Astrocyte (in vitro differentiated cells and primary cell): ENCODE measurements at places on chromosomes 2 and 18. TPM values are rescaled to one million over a fixed set of nuclear protein-coding genes. Genes with fewer than 3 reads are reported as not detected.

ATP8B1 gene
- total RNA-seq = 6.9 and 10.4 TPM in 2 replicates

MC4R gene
- total RNA-seq = not detected in 2 replicates

REG1B gene
- not detected in 2 replicates for total RNA-seq

LTBP1 gene
- total RNA-seq = 29.7 and 30.1 TPM in 2 replicates

NEU2 gene
- total RNA-seq = not detected in 2 replicates

FSIP2 gene
- total RNA-seq = 0.77 and 0.86 TPM in 2 replicates

CFAP65 gene
- 0.22 and 0.27 TPM in 2 replicates for total RNA-seq

SEH1L gene
- 41.2 and 43.9 TPM in 2 replicates for total RNA-seq

- no peaks in the 10 kb centered on the region for H3K36me3 ChIP-seq
- DNase-seq = peak; percentile 31
- H3K27ac ChIP-seq = no peak overlapping the region
Measured at GRCh38 chr18:35005963-35006577, 35.1 kb upstream of the MAPRE2 start.

GRCh38 chr2:43399515-43400264 is 173.3 kb upstream of the ZFP36L2 start:
- H3K4me1 ChIP-seq = peaks cover 9% of the 10 kb centered on the region
- no peaks in the 10 kb centered on the region for H3K27me3 ChIP-seq
- H3K27ac ChIP-seq = no peak overlapping the region
- H3K36me3 ChIP-seq = no peaks in the 10 kb centered on the region

- no peaks in the 10 kb centered on the region for H3K27me3 ChIP-seq
- no peaks in the 10 kb centered on the region for H3K4me1 ChIP-seq
- no peaks in the 10 kb centered on the region for H3K36me3 ChIP-seq
- H3K4me3 ChIP-seq = no peak overlapping the region
Measured at GRCh38 chr2:67663776-67664175, 266.6 kb downstream of the ETAA1 start.

DNA sequence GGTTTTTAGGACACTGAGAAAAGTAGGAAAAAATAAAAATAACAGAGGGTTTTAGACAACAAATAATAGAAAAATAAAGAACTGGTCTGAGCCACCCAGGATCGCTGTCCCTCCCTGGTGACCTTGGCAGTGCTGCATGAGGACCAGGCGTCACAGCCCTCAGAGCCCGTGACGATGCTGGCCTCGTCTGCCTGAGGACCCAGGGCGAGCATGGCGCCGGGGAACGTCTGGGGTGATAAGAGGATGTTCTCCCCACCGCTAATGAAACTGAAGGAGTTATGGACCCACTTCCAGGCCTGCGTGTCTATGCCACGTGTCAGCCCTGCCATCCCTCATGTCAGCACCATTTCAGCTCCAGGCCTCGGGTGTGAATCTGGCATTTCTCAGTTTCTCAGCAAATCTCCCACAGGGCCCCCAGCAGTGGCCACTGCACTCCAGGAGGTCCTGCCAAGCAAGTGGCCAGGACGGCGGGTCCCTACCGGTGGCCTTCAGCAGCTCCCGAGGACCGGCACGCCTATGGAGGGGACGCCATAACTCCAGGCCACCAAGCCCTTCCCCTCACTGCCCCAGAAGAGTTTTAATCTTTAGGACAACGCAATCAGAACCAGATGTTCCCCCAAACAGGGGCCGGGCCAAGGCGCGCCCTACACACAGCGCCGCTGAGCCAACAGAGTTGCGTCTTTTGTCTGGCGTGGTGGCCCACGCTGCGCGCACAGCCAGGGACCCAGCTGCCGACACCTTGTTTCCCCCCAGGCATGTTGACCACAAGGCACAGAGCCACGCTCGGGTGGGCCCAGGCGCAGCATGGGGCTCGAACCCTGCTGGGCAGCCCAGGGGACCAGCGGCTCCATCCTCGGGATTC is 179.7 kb downstream of the TWIST2 start:
- DNase-seq = no peak
- no peak overlapping the region for H3K4me3 ChIP-seq
- H3K27ac ChIP-seq = no peak overlapping the region
- H3K27me3 ChIP-seq = peaks cover 12% of the 10 kb centered on the region
- H3K36me3 ChIP-seq = no peaks in the 10 kb centered on the region

DNA sequence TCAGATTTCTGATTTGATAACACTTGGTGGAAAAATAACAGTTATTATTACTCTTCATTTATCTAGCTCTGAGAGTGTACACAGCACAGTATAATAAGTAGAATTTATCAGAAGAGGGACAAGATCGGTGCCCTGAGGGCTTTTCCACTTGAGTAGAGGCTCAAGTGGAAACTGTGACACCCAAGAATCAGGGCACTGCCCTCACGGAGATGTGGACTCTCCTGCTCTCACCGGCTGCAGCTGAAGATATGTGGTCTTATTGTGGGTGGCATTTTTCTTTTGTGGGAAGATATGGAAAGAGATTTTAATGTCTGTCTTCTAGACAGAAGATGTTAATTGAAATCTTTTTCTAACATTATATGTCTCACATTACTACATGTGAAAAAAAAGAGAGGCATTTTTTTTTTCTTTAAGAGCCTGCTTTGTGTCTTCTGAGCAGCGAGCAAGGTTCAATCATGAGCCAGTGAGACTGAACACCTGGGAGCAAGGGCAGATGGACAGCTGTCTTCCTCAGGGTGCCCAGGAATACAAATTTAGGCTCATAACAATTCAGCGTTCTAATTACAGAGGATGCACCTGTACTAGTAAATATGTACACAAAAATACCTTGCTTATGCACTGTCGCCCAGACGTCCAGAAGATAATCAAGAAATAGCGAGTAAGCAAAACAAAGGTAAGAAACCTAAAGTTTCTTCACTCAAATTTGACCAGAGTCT is 1098.2 kb upstream of the FANCL start:
- H3K27me3 ChIP-seq = no peaks in the 10 kb centered on the region
- H3K4me1 ChIP-seq = no peaks in the 10 kb centered on the region
- H3K27ac ChIP-seq = no peak overlapping the region

GRCh38 chr2:96514521-96514920 is 9.4 kb upstream of the NEURL3 start:
- no peaks in the 10 kb centered on the region for H3K4me1 ChIP-seq
- no peak for DNase-seq
- no peak overlapping the region for H3K27ac ChIP-seq
- no peaks in the 10 kb centered on the region for H3K36me3 ChIP-seq
- H3K27me3 ChIP-seq = peaks cover 7% of the 10 kb centered on the region

DNA sequence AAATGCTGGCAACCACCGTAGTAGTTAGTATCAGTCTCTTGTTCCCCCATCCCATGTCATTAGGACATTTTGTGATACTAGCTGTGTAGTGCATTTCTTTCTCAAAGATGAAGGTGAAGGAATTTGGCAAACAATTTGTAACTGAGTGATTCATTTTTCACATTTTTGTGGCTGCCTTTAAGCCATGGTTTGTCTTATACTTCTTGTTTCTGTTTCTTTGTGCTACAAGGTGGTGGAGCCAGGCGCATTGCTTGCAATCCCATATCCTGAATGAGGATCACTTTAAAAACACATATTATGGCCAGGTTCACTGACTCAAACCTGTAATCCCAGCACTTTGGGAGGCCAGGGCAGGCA is 40.6 kb downstream of the GPD2 start:
- H3K4me1 ChIP-seq = peaks cover 6% of the 10 kb centered on the region
- H3K27me3 ChIP-seq = no peaks in the 10 kb centered on the region
- no peak overlapping the region for H3K4me3 ChIP-seq
- peak; percentile 91 for DNase-seq
- no peaks in the 10 kb centered on the region for H3K36me3 ChIP-seq

- H3K27me3 ChIP-seq = no peaks in the 10 kb centered on the region
- no peak overlapping the region for H3K4me3 ChIP-seq
- H3K36me3 ChIP-seq = no peaks in the 10 kb centered on the region
- DNase-seq = no peak
- H3K27ac ChIP-seq = peak overlapping the region; percentile 28
Measured at GRCh38 chr2:235614176-235614860, 120.5 kb downstream of the AGAP1 start.

DNA sequence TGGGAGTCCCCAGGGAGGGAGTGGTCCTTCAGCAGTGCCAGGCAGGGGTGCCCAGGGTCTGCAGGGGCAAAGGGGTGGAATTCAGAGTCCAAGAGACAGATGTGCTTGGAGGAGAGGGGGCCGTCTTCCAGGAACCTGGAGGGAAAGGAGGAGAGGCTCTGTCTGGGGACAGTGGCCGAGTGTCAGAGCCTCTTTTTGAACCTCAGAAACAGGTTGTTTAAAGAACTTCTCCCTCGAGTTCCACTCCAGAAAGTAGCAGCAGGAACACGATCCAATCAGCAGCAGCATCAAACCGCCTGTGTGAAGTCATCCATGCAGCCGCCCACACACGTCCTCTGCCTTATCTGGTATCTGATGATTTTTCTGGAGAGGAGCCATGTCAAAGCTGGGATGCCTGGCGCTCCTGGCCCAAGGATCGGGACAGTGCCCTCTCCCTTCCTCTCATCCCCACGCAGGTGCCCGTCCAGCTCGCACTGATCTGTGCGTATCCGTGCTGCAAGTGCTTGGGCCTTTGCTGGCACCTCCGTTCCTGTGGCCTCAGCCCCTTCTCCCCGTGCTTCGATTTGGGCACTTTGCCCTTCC is 205.1 kb downstream of the NDUFA10 start:
- no peak overlapping the region for H3K4me3 ChIP-seq
- H3K27me3 ChIP-seq = no peaks in the 10 kb centered on the region
- H3K36me3 ChIP-seq = no peaks in the 10 kb centered on the region
- DNase-seq = peak; percentile 21

DNA sequence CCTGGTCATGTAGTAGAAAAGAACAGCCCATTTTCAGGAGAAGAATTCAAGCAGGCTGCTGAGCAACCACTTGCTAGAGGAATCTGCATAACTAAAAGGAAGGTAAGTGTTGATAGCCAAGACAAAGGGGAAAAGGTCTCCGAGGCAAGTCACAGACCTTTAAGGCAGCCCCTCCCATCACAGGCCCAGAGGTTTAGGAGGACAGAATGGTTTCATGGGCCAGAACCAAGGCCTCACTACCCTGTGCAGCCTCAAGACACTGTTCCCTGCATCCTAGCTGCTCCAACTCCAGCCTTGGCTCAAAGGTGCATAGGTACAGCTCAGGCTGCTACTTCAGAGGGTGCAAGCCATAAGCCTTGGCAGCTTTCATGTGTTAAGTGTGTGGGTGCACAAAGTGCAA is 238.6 kb upstream of the CYP26B1 start:
- DNase-seq = no peak
- H3K36me3 ChIP-seq = no peaks in the 10 kb centered on the region
- H3K27ac ChIP-seq = no peak overlapping the region
- H3K4me1 ChIP-seq = no peaks in the 10 kb centered on the region
- H3K4me3 ChIP-seq = no peak overlapping the region
- H3K27me3 ChIP-seq = no peaks in the 10 kb centered on the region

GRCh38 chr2:232521959-232522622 is 1.9 kb downstream of the PRSS56 start:
- peaks cover 46% of the 10 kb centered on the region for H3K27me3 ChIP-seq
- H3K4me1 ChIP-seq = no peaks in the 10 kb centered on the region
- no peak overlapping the region for H3K4me3 ChIP-seq
- H3K27ac ChIP-seq = no peak overlapping the region
- H3K36me3 ChIP-seq = no peaks in the 10 kb centered on the region

DNA sequence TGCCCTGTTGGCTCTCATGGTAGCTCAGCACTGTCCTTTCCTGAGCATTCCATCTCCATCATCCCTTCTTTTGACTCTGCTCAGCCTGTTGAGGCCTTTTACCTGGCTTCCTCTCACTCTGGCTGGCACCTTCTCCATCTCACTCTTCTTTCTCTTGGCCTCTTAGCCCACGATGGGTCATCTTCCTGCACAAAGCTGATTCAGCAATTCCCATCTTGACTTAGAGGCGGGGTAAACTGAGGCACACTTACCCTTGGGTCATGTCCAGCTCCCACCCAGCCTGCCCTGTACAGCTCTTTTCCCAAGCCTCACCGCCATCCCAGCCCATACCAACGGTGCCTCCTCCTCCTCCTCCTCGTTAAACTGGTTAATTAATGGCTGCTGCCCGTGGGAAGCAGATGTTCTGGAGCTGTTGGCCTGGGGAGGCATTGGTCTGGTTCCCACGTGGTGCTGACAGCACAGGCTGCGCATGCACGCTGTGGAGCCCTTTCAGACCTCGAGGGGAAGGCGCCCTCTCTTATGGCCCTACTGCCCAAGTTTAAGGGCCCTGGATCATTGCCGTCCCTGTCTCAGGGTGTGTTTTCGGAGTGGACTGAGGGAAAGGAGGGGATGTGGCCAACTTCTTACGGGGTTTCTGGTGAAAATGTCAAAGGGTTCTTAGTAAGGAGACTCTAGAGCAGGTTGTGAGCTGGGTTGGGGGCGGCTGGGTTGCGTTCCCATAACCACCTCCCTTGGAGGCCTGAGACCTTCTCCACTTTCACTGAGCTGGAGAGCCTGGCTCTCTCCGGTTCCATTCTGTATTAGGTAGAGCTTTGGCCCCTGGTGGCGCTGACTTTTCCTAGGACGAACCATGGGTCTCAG is 10.9 kb downstream of the WNT10A start:
- DNase-seq = no peak
- no peaks in the 10 kb centered on the region for H3K36me3 ChIP-seq
- no peak overlapping the region for H3K4me3 ChIP-seq
- H3K27ac ChIP-seq = no peak overlapping the region
- H3K27me3 ChIP-seq = peaks cover 81% of the 10 kb centered on the region

GRCh38 chr2:191927319-191927867 is 80.5 kb upstream of the CAVIN2 start:
- H3K36me3 ChIP-seq = no peaks in the 10 kb centered on the region
- no peaks in the 10 kb centered on the region for H3K27me3 ChIP-seq
